K562 (cell line): ENCODE measurements at places on chromosomes 13 and 19.

GRCh38 chr13:111286749-111287148 lies 33.7 kb upstream of the TEX29 start:
- no peak overlapping the region for H3K4me3 ChIP-seq
- peaks cover 44% of the 10 kb centered on the region; the same call in 1 of the 3 replicates for H3K36me3 ChIP-seq
- no peaks in the 10 kb centered on the region for H3K27me3 ChIP-seq
- no peaks in the 10 kb centered on the region for H3K4me1 ChIP-seq
- DNase-seq: no peak

- peak overlapping the region; percentile 32; the same call in 2 of the 3 replicates for H3K27ac ChIP-seq
- H3K4me1 ChIP-seq: peaks cover 10% of the 10 kb centered on the region
- H3K27me3 ChIP-seq: no peaks in the 10 kb centered on the region
- H3K4me3 ChIP-seq: no peak overlapping the region
Measured at GRCh38 chr19:42246143-42246921, 3.9 kb upstream of the GSK3A start.

DNA sequence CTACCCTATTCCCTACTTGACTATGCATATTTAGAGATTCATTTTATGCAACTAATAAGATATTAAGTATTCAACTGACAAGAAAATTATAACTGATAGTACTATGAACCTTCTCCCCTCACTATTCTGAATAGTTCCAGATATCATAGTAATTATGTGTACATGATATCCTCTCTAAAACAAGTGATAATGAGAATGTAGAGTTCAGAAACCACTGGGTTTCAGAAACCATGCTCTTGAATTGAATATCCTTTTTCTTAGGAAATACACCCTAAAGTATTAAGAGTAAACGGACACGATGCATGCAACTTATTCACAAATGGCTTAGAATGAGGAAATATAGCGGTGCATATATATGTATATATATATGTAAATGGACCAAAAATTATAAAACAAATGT lies 160.9 kb downstream of the TBC1D4 start:
- no peaks in the 10 kb centered on the region for H3K27me3 ChIP-seq
- no peak for DNase-seq
- no peak overlapping the region for H3K4me3 ChIP-seq
- H3K36me3 ChIP-seq: no peaks in the 10 kb centered on the region
- no peaks in the 10 kb centered on the region; the same call in 1 of the 2 replicates for H3K4me1 ChIP-seq

DNA sequence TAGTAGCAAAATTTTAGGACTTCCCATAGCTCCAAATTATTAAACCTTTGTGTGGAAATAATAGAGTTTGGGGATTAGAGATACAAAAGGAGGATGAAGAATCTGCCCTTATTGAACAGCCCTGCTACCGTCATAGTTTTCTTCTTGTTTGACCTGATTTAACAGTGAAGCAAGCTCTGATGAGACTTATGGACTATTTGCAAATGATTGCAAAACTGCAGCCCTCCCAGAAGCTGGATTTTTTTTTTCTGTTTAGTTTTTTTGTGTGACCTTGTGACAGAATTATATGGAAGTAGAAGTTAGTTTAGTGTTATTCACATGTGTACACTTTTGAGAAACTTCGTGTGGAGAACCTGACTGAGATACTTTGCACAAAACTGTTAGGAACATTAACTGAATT lies 267.8 kb downstream of the KCNRG start:
- no peak overlapping the region for H3K4me3 ChIP-seq
- no peaks in the 10 kb centered on the region for H3K4me1 ChIP-seq
- DNase-seq: no peak
- H3K36me3 ChIP-seq: no peaks in the 10 kb centered on the region
- no peaks in the 10 kb centered on the region for H3K27me3 ChIP-seq
- no peak overlapping the region for H3K27ac ChIP-seq
